ENCODE measurements at places on chromosomes 13 and 19. TPM values are rescaled to one million over a fixed set of nuclear protein-coding genes. Genes with fewer than 3 reads are reported as not detected.

The CPB2 gene
- total RNA-seq: not detected

The NLRP9 gene
- total RNA-seq: not detected

The ZSCAN18 gene
- total RNA-seq: 27.4 TPM

The INAFM1 gene
- total RNA-seq: 2.6 TPM

The FGF21 gene
- 0.14 TPM for total RNA-seq

The KL gene
- total RNA-seq: under 0.01 TPM

The PCDH8 gene
- not detected for total RNA-seq

The GDF15 gene
- 105 TPM for total RNA-seq

The OR10H1 gene
- total RNA-seq: not detected

The CEBPG gene
- total RNA-seq: 34.7 TPM

The ZNF730 gene
- total RNA-seq: 0.43 TPM

The OR7G2 gene
- total RNA-seq: not detected
